ENCODE measurements at places on chromosomes 4 and X.

- no peak for DNase-seq
Observed at GRCh38 chr4:8547912-8548730, 32.1 kb upstream of the GPR78 start.

GRCh38 chr4:1411436-1412375 lies 5.5 kb upstream of the NKX1-1 start:
- DNase-seq = no peak

- DNase-seq = no peak
Observed at GRCh38 chrX:70553516-70553915, 108.9 kb downstream of the DLG3 start.

GRCh38 chr4:83536362-83537272 lies 709 bp downstream of the GPAT3 start:
- DNase-seq = peak; percentile 19

GRCh38 chrX:57137501-57137900 lies 304 bp upstream of the SPIN2A start:
- DNase-seq = no peak

- DNase-seq = no peak
Observed at GRCh38 chrX:149903889-149904748, 23.1 kb downstream of the MAGEA8 start.

GRCh38 chr4:175070444-175070843 lies 152.3 kb downstream of the ADAM29 start:
- DNase-seq = no peak

GRCh38 chr4:76752861-76753501 lies 145.0 kb downstream of the SOWAHB start:
- no peak for DNase-seq

GRCh38 chrX:103488332-103488731 lies 31.0 kb downstream of the RAB40A start:
- no peak for DNase-seq

DNA sequence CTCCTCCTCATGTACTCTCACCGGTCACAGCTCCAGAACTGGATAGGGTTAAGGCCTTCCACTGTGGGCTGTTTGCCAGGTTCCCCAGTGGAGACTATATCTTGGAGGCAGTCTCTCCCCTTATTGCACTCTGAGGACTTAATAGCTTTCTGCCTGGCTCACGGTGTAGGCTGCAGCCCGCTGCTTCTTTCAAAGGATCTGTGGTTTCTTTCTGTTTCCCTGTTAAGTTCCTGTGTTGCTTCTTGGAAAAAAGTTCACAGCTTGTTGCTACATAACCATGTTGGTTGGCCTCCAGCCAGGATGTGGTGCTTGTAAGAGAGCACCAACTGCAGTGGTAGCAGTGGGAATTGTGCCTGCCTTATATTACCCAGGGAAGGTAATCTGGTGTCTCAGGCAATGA lies 24.9 kb upstream of the ZDHHC15 start:
- DNase-seq = no peak

GRCh38 chr4:165668694-165669093 lies 204.3 kb upstream of the TLL1 start:
- no peak for DNase-seq

- no peak for DNase-seq
Observed at GRCh38 chrX:135591871-135592270, 71.4 kb downstream of the INTS6L start.

DNA sequence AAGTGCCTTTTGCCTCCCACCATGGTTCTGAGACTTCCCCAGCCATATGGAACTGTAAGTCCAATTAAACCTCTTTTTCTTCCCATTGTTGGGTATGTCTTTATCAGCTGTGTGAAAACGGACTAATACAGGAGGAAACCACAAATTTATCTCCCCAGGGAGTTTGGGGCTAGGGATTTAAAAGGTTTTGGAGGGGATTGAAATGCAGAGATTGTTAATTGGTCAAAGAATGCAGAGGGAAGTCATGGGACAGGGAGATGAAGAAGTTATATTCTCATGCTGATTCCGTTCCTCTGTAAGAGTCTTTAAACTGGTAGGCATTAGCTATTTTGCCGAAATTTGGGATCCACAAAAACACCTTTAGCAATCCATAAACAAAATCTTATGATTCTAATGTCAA lies 57.9 kb downstream of the TKTL2 start:
- DNase-seq = no peak

- no peak for DNase-seq
Observed at GRCh38 chr4:141133146-141133998, at the start of gene RNF150. RNF150 (minus strand) TSS chr4:141133469.

DNA sequence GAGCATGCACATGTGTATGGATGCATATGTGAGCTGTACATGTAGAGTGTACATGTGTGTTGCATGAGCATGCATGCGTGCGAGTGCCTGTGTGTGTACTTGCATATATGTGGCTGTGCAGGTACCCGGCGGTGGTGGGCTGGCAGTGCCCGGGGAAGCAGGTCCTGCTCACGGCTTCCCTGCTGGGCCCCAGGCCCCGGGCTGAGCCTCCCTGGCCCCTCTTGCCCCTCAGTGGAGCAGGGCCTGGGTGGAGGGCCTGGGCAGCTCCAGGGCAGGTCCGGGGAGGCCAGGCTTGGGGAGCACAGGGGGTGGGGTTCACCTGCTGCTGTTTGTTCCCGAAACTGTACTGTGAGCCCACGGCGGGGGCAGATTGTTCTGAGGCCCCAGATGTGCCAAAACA lies 9.4 kb downstream of the NAT8L start:
- no peak for DNase-seq

- DNase-seq = no peak
Observed at GRCh38 chr4:53598483-53598882, 7.2 kb upstream of the LNX1 start.

DNA sequence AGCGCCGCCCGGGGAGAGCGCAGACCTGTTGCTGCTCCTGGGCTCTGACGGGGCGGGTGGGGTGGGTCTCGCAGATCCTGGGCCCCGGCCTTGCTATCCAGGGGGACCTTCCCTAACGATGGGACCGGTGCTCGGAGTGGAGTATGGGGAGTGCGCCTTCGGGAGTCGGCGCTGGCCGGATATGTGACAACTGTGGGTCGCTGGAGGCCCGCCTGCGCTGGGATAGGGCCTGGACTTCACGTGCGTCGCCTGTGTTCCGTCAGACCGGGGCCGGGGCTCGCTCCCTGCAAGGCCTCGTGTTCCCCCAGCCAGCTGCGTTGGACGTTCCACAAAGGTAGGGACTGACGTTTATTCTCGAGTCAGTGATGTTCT lies 1.3 kb downstream of the TBL1X start:
- peak; percentile 27 for DNase-seq
